ENCODE measurements at places on chromosomes 5 and 9.

DNA sequence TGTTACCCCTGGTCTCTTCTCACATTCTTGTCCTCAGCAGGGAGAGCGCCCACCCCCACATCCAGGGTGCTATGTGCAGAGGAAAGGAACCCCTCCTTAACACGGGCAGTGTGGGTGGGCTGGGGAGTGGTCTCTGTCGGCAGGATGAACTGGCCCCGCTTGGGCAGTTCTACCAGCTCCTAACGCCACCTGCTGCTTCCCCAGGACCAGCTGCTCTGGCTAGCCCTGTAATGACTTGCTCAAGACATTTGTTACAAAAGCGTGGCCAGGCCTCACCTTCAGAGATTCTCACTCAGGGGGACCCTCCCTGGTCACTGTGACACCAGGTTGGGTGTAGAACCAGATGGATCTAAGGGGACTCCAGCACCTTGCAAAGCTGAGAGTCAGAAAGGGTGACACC lies 82.4 kb downstream of the HMCN2 start:
- DNase-seq = no peak

DNA sequence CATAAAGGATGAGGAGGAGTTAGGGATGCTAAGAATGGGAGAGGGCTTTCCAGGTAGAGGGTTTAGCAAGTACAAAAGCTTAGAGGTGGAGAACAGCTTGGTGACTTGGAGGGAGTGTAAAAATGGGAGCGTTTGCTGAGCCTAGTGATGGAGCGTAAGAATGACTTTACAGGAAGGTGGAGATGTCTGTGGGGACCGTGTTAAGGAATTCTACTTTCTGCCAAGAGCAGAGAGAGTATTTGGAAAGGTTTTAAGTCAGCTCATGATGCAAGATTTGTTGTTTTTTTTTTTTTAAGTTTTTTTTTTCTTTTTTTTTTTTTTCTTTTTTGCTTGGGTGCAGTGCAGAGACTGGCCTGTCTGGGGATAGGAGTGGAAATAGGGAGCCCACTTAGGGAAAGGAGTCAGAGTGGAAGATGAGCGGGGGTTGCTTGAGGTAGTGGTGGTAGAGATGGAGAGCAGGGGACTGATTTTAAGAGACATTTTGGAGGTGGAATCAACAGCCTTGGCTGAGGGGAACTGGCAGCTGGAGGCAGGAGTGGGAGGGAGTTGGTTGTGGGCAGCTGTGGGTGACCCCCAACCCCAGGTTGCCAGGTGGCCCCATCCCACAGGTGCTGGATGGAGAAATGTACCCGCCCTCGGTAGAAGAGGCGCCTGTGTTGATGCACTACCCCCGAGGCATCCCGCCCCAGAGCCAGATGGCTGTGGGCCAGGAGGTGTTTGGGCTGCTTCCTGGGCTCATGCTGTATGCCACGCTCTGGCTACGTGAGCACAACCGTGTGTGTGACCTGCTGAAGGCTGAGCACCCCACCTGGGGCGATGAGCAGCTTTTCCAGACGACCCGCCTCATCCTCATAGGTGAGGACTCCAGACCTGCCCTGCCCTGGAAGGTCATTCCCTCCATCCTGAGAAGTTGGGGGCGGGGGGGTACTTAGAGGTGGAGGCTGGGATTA lies 12.4 kb downstream of the PTGS1 start:
- DNase-seq = no peak

GRCh38 chr9:130934246-130934645 lies 4.8 kb downstream of the FIBCD1 start:
- no peak for DNase-seq

DNA sequence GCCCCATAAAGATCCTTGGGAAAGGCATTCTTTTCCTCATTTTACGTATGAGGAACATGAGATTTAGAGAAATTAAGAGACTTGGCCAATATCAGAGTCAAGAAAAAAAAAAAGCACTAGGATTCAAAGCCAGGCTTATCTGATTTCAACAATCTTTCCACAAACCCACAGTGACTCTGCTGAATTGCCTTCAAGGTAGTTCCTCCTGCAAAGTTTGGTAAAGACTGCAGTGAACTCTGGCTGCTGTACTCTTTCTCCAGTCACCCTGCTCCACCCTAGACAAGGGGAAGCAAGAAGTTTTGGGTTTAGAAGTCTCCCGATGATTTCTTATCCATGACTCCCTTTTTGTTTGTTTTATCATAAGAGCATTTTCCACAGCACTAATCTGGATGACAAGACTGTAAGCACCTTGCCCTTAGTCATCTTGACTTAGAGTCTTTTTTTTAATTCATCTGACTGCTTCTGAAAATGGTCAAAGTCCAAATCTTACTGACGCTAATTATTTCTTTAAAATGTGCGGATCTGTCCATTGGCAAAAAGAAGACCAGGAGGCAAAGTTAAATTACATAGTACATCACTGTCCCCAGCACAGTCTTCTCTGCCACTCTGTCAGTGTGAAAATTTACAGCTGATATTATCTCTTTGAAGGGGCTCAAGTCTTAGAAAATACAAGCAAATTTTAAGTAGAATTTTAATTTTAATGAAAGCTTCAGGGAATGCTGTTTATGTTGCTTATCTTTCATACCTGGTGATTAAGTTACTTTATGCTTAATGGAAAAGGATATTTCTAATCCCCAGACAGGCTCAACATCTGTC lies 180.1 kb downstream of the TTLL11 start:
- no peak for DNase-seq

Measured in stimulated activated CD4-positive, alpha-beta T cell treated with anti-CD3 and anti-CD28 coated beads, Interleukin-4, amount 100 ng/mL, for 4 hours (primary cell).